Heart right ventricle (tissue), 16 donors: ENCODE measurements at places on chromosomes 11 and 22. TPM values are rescaled to one million over a fixed set of nuclear protein-coding genes. Genes with fewer than 3 reads are reported as not detected.

The LGR4 gene
- total RNA-seq, result 15.8 TPM

The TMPRSS5 gene
- 0.40 TPM for total RNA-seq

The C11orf87 gene
- 0.04 TPM for total RNA-seq

The HEPN1 gene
- not detected for total RNA-seq

The SAA1 gene
- total RNA-seq, result 29.0 TPM

The APBB1 gene
- 58.5 TPM for total RNA-seq

The BAIAP2L2 gene
- total RNA-seq, result not detected

The CABP2 gene
- not detected for total RNA-seq

The IGHMBP2 gene
- 17.7 TPM for total RNA-seq

The PNPLA3 gene
- total RNA-seq, result 0.13 TPM

The OTOG gene
- not detected for total RNA-seq

The PAX6 gene
- not detected for total RNA-seq

The ASCL2 gene
- 0.28 TPM for total RNA-seq

The WBP2NL gene
- not detected for total RNA-seq

GRCh38 chr22:29105468-29105867 lies 32.6 kb downstream of the KREMEN1 start:
- H3K27ac ChIP-seq, result no peak overlapping the region
- no peaks in the 10 kb centered on the region for H3K36me3 ChIP-seq
- no peak overlapping the region for H3K4me3 ChIP-seq
- DNase-seq, result no peak
- no peaks in the 10 kb centered on the region for H3K27me3 ChIP-seq
- peaks cover 6% of the 10 kb centered on the region for H3K4me1 ChIP-seq

DNA sequence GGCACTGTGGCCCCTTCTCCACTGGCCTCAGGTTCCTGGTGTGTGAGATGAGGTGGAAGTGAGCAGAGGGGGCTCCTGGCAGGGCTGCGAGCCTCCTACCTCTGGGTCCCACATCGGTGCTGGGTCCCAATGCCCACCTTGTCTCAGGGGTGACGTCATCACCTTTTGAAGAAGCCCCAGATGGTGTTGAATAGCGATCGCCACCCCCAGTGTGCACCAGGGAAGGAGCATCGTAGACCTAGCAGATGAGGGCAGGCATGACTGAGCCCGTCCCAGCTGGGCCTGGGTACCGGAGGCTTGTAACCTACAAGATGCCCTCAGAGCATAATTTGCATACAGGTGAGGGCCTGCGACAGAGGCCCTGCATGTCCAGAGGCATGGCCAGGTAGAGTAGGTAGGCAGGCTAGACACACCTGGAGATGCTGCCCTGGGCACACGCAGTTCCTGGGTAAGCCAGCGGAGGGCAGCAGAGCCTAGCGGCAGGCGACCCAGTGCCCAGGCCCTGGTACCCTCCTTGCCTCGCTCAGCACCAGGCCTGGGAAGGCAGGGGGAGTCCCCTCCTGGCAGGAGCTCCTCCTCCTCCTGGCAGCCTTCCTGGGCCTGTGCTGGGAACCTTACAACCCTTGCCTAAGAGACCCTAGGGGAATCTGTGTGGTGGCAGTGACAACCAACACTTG lies 52.5 kb downstream of the TPCN2 start:
- no peak overlapping the region for H3K4me3 ChIP-seq
- no peaks in the 10 kb centered on the region for H3K27me3 ChIP-seq
- H3K36me3 ChIP-seq, result no peaks in the 10 kb centered on the region
- peak; percentile 64 for DNase-seq

DNA sequence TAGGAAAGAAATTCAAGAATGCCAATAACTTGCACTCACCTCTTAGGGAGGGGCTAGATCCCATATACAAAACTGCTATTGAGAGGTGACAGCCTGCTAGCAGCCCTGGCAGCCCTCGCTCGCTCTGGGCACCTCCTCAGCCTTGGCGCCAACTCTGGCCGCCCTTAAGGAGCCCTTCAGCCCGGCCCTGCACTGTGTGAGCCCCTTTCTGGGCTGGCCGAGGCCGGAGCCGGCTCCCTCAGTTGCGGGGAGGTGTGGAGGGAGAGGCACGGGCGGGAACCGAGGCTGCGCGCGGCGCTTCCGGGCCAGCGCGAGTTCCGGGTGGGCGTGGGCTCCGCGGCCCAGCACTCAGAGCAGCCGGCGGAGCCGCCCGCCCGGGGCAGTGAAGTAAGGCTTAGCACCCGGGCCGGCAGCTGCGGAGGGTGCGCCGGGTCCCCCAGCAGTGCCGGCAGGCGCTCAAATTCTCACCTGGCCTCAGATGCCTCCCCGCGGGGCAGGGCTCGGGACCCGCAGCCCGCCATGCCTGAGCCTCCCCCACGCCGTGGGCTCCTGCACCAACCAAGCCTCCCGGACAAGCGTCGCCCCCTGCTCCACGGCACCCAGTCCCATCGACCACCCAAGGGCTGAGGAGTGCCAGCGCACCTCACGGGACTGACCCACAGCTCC lies 329.9 kb downstream of the FAM181B start:
- no peak overlapping the region for H3K4me3 ChIP-seq
- no peak overlapping the region for H3K27ac ChIP-seq
- no peaks in the 10 kb centered on the region for H3K27me3 ChIP-seq
- DNase-seq, result no peak
- no peaks in the 10 kb centered on the region for H3K4me1 ChIP-seq

DNA sequence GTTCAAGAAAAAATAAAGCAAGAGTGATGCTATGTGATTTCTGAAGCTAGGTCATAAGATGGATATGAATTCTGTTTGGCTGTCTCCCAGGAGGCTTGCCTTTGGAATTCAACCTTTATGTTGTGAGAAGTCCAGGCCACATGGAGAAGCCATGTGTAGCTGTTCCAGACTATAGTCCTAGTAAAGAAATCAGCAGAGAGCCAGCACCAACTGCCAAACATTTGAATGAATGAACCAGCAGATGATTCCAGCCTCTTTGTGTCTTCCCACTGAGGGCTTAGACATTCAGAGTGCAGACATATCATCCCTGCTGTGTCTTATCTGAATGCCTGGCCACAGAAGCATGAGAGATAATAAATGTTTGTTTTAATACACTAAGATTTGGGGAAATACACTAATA lies 1150.6 kb downstream of the DLG2 start:
- no peak overlapping the region for H3K4me3 ChIP-seq
- H3K4me1 ChIP-seq, result no peaks in the 10 kb centered on the region
- no peak overlapping the region for H3K27ac ChIP-seq
- H3K36me3 ChIP-seq, result no peaks in the 10 kb centered on the region
- no peaks in the 10 kb centered on the region for H3K27me3 ChIP-seq

DNA sequence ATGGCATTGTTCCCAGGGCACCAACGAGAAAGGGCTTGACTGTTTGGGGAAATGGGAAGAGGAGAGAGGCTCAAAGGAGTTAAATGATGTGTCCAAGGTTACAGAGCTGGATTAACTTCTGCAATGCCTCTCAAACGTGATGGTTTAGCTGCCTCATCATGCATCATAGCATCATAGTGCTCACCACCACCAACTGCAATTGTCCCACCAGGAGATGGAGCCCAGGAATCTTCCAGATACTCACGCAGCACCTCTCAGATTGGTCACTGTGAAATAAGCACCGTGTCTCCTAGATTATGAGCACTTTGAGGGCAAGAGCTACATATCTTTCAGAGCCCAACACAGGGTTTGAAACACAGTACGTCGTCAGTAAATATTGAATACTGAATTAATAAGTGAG lies 69.2 kb downstream of the PRSS23 start:
- H3K36me3 ChIP-seq, result no peaks in the 10 kb centered on the region
- H3K27ac ChIP-seq, result no peak overlapping the region
- no peak overlapping the region for H3K4me3 ChIP-seq
- H3K4me1 ChIP-seq, result no peaks in the 10 kb centered on the region
- DNase-seq, result no peak
- no peaks in the 10 kb centered on the region for H3K27me3 ChIP-seq

DNA sequence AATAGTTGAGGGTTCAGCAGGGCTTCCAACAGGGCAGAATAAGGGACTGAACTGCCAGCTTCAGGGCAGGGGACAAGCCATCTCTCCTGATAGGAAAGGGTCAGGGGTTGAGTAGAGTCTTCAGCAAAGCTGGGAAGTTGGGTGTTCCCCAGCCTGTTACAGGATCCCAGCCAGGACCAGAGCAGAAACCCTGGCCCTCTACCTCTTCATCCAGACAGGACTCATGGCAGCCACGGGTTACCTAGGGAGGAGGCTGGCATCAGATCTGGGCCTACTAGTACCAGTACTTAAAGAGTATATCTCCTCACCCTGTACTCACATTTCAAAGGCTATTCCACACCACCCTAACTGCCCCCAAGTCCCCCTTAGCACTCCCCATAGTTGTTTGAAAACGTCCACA lies 2.4 kb upstream of the TAF10 start:
- no peaks in the 10 kb centered on the region for H3K27me3 ChIP-seq
- no peak for DNase-seq
- H3K4me3 ChIP-seq, result no peak overlapping the region
- H3K4me1 ChIP-seq, result peaks cover 41% of the 10 kb centered on the region

GRCh38 chr22:30628491-30628890 lies 7.1 kb upstream of the SLC35E4 start:
- no peak overlapping the region for H3K27ac ChIP-seq
- H3K4me1 ChIP-seq, result no peaks in the 10 kb centered on the region
- DNase-seq, result no peak
- H3K27me3 ChIP-seq, result no peaks in the 10 kb centered on the region
- H3K4me3 ChIP-seq, result no peak overlapping the region

DNA sequence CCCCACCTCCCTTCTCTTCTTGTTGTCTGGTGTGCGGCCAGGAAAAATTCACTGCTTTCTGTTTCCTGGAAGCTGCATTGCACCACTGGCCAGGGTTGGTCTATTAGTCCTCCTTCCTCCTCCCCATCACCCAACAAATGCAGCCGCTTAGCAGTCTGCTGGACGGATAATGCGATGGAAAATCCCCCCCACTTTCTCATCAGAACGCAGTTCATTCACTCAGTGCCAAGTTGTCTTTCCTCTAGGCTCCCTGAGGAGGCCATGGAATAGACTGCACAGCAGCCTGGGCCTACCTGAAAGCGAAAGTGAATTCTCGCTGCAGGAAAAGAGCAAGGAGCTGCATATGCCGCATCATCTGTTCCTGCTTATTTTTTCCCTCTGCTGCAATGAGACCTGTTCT lies 513.6 kb downstream of the METTL15 start:
- no peaks in the 10 kb centered on the region for H3K36me3 ChIP-seq
- no peaks in the 10 kb centered on the region for H3K4me1 ChIP-seq
- H3K4me3 ChIP-seq, result peak overlapping the region; percentile 31
- no peaks in the 10 kb centered on the region for H3K27me3 ChIP-seq

DNA sequence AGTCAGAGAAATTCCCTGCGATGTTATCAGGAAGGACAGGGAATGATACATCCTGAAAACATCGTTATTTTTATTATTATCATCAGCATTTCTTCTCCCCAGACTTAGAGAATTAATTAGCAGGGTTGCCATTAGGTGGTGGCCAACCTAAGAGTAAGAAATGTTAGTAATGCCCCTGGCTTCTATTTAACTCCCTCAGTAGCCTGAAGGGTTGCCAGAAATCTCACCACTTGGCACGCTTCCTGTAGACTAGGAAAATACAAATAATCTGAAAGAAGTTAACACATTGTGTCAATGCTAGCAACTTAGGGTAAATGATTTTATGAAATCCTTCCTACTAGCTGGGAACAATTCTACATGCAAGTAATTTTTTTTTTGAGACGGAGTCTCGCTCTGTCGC lies 45.5 kb downstream of the ENDOD1 start:
- no peaks in the 10 kb centered on the region for H3K4me1 ChIP-seq
- peaks cover 8% of the 10 kb centered on the region for H3K36me3 ChIP-seq
- DNase-seq, result no peak
- no peak overlapping the region for H3K4me3 ChIP-seq
- H3K27me3 ChIP-seq, result no peaks in the 10 kb centered on the region

GRCh38 chr11:14499178-14499559 lies 442 bp downstream of the COPB1 start:
- peaks cover 54% of the 10 kb centered on the region for H3K36me3 ChIP-seq
- DNase-seq, result no peak
- H3K27me3 ChIP-seq, result no peaks in the 10 kb centered on the region
- H3K4me1 ChIP-seq, result no peaks in the 10 kb centered on the region
- peak overlapping the region; percentile 91 for H3K27ac ChIP-seq

DNA sequence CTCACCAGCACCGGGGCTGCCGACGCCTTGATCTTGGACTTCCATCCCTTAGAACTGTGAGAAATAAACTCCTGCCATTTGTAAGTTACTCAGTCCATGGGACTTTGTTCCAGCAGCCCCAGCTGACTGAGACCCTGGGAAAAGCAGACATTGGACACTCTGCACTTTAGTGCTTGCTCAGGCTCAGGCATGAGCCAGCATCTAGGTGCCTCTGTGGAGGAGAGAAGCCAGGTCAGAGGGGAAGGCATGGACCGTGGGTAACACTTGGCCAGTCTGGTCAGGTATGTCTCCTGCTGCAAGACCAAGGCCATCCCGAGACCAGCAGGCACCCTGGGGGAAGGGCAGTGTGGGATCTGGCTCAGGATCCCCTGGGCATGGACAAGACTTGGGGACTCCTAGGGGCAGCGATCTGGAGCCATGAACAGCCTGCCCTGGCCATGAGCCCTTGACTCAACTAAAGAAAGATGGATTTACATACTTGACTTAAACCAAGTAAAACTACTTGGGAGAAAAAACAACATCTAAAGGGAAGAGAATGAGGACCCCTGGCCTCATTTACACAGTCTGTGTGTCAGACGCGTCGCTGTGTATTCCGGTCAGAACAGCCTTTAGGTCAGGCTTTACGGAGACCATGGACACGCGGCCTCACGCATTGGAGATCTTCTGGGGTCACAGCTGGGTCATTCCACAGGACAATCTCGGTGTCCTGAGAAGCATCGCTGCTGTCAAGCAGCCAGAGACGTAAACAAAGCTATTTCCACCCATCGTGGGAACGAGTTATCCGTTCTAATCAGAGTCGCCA lies 497.1 kb downstream of the BRD1 start:
- H3K36me3 ChIP-seq, result no peaks in the 10 kb centered on the region
- H3K4me3 ChIP-seq, result no peak overlapping the region
- DNase-seq, result no peak
- H3K27me3 ChIP-seq, result peaks cover 16% of the 10 kb centered on the region
- no peak overlapping the region for H3K27ac ChIP-seq
- no peaks in the 10 kb centered on the region for H3K4me1 ChIP-seq

- peaks cover 60% of the 10 kb centered on the region for H3K4me1 ChIP-seq
- no peak overlapping the region for H3K27ac ChIP-seq
- peaks cover 48% of the 10 kb centered on the region for H3K27me3 ChIP-seq
- no peak overlapping the region for H3K4me3 ChIP-seq
- peaks cover 2% of the 10 kb centered on the region for H3K36me3 ChIP-seq
Observed at GRCh38 chr11:72609476-72609875, 64.7 kb downstream of the PDE2A start.

- no peak for DNase-seq
- H3K27me3 ChIP-seq, result no peaks in the 10 kb centered on the region
- no peak overlapping the region for H3K27ac ChIP-seq
- H3K4me1 ChIP-seq, result no peaks in the 10 kb centered on the region
- H3K4me3 ChIP-seq, result no peak overlapping the region
Observed at GRCh38 chr11:131033151-131033651, 116.9 kb upstream of the SNX19 start.

GRCh38 chr11:92322225-92322624 lies 97.6 kb downstream of the FAT3 start:
- no peak overlapping the region for H3K27ac ChIP-seq
- H3K4me3 ChIP-seq, result no peak overlapping the region
- H3K4me1 ChIP-seq, result no peaks in the 10 kb centered on the region
- no peaks in the 10 kb centered on the region for H3K36me3 ChIP-seq
- H3K27me3 ChIP-seq, result no peaks in the 10 kb centered on the region

- no peaks in the 10 kb centered on the region for H3K36me3 ChIP-seq
- no peak overlapping the region for H3K27ac ChIP-seq
- peaks cover 14% of the 10 kb centered on the region for H3K4me1 ChIP-seq
- H3K4me3 ChIP-seq, result no peak overlapping the region
- H3K27me3 ChIP-seq, result no peaks in the 10 kb centered on the region
- peak; percentile 53 for DNase-seq
Observed at GRCh38 chr11:125429174-125429707, 66.8 kb downstream of the FEZ1 start.

- DNase-seq, result no peak
- peaks cover 5% of the 10 kb centered on the region for H3K36me3 ChIP-seq
- peaks cover 66% of the 10 kb centered on the region for H3K4me1 ChIP-seq
Observed at GRCh38 chr11:12769834-12770345, 95.7 kb downstream of the TEAD1 start.
